ENCODE measurements at places on chromosomes 5 and 9. TPM values are rescaled to one million over a fixed set of nuclear protein-coding genes. Genes with fewer than 3 reads are reported as not detected.

GRCh38 chr5:165370794-165371193, 1865.4 kb downstream of the MAT2B start:
- no peaks in the 10 kb centered on the region for H3K4me1 ChIP-seq
- H3K36me3 ChIP-seq: no peaks in the 10 kb centered on the region
- no peak overlapping the region for H3K27ac ChIP-seq
- H3K27me3 ChIP-seq: no peaks in the 10 kb centered on the region

DNA sequence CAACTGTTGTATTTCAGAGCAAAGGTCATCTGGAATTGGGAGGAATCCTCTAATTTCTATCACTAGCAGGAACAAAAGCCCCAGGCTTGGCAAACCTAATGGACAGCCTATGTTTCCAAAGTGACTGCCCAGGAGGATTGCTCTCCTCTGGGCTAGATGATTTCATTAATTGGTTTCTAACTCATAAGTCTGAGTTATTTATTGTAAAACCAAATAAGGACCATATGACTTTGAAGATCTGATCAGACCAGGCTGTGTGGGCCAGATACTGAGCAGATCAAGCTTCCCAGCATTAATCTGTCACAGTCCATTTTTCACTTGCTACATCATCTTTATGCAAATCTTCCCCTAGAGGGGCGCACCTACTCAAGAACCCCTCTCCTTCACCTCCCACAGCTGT, 125.2 kb downstream of the PRDM6 start:
- DNase-seq: no peak
- peaks cover 8% of the 10 kb centered on the region for H3K4me1 ChIP-seq
- H3K4me3 ChIP-seq: no peak overlapping the region
- no peaks in the 10 kb centered on the region for H3K36me3 ChIP-seq
- no peak overlapping the region for H3K27ac ChIP-seq
- peaks cover 5% of the 10 kb centered on the region for H3K27me3 ChIP-seq

DNA sequence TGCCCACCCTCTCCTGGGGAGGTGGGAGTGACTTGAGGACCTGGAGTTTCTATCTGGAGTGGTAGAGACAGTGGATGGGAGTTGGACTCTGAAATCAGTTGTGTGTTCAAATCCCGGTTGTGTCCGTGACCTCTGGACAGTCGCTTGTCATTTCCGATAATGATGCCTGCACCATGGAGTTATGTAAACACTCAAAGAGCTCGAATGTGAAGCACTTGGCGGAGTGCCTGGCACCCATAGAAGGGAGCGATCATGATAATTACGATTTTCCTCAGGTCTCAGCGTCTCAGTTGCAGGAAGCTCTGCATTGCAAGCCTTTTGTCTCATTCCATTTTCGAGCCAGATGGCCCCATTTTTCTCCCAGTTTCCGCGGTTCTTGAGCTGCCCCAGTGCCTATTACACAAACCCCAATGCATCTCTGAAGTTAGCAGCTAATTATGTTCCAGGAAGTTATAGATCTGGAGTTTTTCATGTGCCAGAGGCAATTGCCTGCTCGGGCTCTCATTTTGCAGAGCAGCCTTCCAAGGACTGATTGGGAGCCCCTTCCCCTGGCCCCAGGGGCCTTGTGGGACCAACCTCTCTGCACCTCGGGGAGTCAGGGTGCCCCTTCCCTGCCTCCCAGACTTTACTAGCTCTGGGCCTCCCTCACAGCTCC, 175.5 kb upstream of the MVB12B start:
- H3K27me3 ChIP-seq: peaks cover 44% of the 10 kb centered on the region
- no peak for DNase-seq
- no peaks in the 10 kb centered on the region for H3K36me3 ChIP-seq
- H3K4me3 ChIP-seq: peak overlapping the region; percentile 10

- H3K4me3 ChIP-seq: no peak overlapping the region
- peaks cover 7% of the 10 kb centered on the region for H3K27me3 ChIP-seq
- no peaks in the 10 kb centered on the region for H3K4me1 ChIP-seq
- H3K27ac ChIP-seq: no peak overlapping the region
- no peak for DNase-seq
These were observed 221.9 kb downstream of the PDZD2 start for GRCh38 chr5:31860726-31861433.

- no peak overlapping the region for H3K4me3 ChIP-seq
- peaks cover 41% of the 10 kb centered on the region for H3K36me3 ChIP-seq
- H3K27me3 ChIP-seq: no peaks in the 10 kb centered on the region
- no peak overlapping the region for H3K27ac ChIP-seq
- no peak for DNase-seq
These were observed 31.9 kb downstream of the NIPSNAP3B start for GRCh38 chr9:104795857-104796256.

GRCh38 chr5:17406423-17406838, 91.6 kb upstream of the TAF11L2 start:
- no peak for DNase-seq
- H3K4me1 ChIP-seq: no peaks in the 10 kb centered on the region
- H3K27me3 ChIP-seq: peaks cover 38% of the 10 kb centered on the region

DNA sequence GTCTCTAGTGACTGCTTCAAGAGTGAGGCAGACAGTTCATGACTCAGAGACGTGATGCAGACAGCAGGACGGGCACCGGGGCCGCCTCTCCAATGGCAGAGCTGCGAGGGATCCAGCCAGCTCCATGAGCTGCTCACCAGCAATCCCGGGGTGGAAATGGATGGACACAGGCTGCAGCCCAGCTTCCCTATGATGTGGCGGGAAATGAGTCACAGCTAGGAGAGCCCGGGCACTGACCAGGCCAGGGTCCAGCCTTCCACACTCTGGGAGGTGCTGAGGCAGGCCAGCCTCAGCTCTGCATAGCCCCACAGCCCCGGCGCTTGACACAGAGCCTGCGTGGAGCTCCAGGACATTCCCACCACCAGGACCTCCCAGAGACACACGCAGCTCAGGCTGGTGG, 244.8 kb upstream of the IRX2 start:
- no peaks in the 10 kb centered on the region for H3K4me1 ChIP-seq
- no peak overlapping the region for H3K27ac ChIP-seq
- no peak for DNase-seq
- no peak overlapping the region for H3K4me3 ChIP-seq

DNA sequence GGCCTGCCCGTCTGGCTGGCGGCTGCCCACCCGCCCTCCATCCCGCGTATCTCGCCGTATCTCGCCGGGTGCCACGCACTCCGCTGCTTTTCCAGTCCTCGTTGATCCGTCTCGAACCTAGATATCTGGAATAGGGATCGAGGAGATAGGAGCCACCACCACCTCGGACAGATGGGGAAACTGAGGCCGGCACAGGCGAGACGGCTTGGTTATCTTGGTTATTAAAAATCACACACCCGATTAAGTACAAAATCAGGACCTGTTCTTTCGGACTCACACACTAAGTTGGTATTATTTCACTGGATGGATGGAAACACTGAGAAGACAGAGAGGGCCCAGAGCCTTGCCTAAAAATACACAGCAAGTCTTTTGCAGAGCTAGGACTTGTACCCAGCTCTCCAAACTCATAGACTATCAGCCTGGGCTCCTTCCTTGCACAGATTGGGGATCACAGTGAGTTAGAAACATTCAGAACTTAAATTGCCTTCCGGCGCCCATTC, 678 bp downstream of the SLC26A2 start:
- H3K27me3 ChIP-seq: no peaks in the 10 kb centered on the region
- H3K4me3 ChIP-seq: peak overlapping the region; percentile 87
- H3K4me1 ChIP-seq: peaks cover 14% of the 10 kb centered on the region
- H3K27ac ChIP-seq: peak overlapping the region; percentile 54

FBLL1 gene
- total RNA-seq: 0.36 TPM

FOXD4L4 gene
- total RNA-seq: under 0.01 TPM
